CD4-positive, alpha-beta T cell treated with Interferon alpha-2 for 1 hour (primary cell): ENCODE measurements at places on chromosomes 6 and 20.

DNA sequence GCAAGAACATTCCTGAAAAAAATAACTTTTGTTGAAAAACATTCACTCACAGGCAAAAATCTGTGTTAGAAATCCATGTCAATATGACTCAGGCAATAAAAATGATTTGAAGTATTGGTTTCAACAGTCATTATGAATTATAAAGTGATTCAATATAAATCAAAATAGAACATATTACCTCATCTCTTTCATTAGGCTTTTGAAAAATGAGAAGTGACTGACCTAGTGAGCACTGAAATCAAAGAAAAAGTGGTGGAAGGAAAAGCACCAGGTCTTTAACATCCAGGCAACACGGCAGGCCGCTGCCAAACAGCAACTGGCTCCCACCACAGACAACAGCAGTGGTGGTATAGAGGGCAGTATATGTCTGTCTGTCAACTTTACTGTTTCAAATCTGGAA is 68.9 kb downstream of the MAN1A1 start:
- DNase-seq, result no peak

DNA sequence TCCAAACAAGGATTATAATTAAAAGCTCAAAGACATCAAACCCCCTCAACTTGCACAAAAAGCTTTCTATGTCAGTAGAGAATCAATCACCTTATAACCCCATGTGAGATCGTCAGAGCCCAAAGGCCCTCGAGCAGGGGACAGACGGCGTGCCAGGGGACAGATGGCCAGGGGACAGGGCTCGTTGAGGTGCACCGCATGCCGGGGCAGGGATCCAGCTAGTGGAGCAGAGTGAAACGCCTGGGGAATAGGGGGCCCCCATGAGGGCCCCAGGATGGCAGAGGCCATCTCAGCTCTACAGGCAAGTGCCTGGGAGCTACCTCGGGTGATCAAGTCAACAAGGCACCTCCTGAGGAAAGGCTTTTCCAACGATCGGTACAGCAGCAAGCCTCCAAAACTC is 28.6 kb downstream of the DIDO1 start:
- DNase-seq, result no peak

DNA sequence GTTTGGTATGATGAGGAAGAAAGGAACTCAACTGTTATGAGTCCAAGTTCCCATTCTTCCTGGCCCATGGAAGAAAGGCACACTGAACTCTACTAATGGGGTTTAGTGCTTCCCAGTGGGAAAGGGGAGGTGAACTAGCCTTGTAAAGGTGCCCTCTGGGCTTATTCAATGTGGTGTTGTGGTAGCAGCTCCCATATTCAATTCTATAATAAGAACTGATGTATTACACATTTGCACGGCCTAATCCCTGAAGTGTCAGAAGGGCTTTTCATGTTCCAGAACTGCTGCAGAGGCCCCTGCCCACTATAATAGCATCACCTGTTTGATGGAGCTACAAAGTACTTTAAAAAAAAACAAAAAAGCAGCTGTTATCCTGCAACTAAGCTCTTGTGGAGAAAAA is 17.1 kb downstream of the PRKN start:
- no peak for DNase-seq

- DNase-seq, result no peak
Observed at GRCh38 chr6:142879527-142879926, 65.4 kb downstream of the HIVEP2 start.
